ENCODE measurements at places on chromosomes 12 and 14.

DNA sequence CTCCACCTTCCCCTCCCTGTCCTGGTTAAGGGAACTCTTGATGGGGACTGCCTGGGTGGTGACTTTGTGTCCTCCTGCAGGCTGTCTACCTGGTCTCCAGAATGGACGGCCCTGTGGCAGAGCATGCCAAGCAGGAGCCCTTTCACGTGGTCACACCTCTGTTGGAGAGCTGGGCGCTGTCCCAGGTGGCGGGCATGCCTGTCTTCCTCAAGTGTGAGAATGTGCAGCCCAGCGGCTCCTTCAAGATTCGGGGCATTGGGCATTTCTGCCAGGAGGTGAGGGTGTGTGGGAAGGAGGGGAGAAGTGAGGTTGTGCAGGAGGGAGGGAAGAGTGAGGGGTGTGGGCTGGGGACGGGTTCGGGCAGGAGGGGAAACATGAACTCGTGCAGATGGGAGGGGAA is 5.7 kb downstream of the SDSL start:
- no peak for DNase-seq

- DNase-seq, result no peak
These were observed 51.0 kb downstream of the NFKBIA start for GRCh38 chr14:35353409-35354172.

GRCh38 chr12:105539735-105540134 is 209.2 kb downstream of the C12orf75 start:
- no peak for DNase-seq

GRCh38 chr12:102971227-102971626 is 13.8 kb downstream of the ASCL1 start:
- no peak for DNase-seq

DNA sequence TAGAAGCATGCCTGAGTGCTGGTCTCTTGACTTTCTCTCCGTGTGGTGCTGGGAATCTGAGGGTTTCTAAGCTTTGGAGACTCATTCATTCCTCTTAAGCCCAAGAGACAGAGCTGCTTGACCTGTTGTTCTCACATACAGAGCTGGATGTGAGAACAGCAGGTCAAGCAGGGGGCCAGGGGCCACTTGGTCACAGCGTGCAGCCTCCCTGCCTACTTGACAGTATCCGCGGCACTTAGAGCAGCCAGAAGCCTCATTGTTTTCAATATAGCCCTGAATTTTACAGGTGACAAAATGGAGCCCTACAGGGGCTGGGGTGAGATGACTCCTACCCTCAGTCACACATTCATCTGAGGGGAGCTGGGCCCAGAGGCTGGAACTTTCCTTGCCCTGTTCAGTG is 88.9 kb downstream of the ESRRB start:
- DNase-seq, result no peak

DNA sequence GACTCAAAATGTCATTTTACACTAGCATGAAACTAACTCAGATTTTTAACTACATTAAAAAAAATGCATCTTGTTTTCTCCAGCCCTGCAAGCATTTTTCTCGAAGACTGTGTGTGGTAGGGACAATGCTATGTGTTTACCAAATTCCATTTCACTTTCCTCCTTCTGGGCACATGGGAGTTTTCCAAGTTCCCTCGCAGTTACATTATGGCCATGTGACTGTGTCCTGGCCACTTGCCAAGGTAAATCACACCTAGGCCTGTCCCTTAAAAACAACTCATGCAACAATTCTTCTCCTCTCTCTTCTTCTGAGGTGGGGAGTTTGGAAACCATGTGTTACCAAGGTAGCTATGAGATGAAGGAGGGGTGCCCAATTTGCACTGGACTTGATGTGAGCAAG is 108.7 kb downstream of the SYT10 start:
- no peak for DNase-seq

DNA sequence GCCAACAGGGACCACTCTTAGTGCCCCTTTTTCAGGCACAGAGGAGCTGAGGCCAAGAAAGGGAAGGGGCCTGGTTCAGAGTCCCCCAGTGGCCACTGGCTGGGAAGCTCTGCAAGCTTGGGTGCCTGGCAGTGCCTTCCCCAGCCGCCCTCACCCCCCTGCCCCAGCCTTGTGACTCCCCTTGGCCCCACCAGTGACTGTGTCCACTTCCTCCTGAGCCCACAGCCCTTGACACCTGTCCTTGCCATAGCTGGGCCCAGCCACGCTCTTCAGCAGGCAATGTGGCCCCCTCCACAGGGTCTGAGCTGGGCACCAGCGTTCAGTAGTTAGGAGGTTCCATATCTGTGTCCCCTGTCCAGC is 19.0 kb upstream of the C14orf180 start:
- DNase-seq, result no peak

DNA sequence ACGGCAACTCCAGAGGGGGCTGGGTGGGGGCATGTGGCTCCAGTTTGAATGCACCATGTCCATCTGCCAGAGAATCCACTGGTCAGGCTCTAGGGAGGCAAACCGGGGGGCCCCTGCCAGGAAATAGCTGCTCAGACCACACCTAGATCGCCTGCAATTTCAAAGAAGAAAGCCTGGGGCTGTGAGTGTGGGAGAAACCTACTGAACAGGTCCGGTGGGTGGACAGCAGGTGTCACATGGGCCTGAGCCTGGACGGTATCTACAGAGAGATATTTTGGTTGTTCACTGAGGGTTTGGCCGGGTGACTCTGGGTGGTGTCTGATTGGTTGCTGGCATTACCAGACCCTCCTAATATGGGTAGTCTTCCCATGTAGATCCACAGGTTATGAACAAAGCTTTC is 32.0 kb downstream of the DAO start:
- DNase-seq, result no peak

- no peak for DNase-seq
These were observed 420.3 kb downstream of the CCDC91 start for GRCh38 chr12:28610401-28611114.

- no peak for DNase-seq
These were observed 94.9 kb downstream of the SOX5 start for GRCh38 chr12:23854598-23854997.

DNA sequence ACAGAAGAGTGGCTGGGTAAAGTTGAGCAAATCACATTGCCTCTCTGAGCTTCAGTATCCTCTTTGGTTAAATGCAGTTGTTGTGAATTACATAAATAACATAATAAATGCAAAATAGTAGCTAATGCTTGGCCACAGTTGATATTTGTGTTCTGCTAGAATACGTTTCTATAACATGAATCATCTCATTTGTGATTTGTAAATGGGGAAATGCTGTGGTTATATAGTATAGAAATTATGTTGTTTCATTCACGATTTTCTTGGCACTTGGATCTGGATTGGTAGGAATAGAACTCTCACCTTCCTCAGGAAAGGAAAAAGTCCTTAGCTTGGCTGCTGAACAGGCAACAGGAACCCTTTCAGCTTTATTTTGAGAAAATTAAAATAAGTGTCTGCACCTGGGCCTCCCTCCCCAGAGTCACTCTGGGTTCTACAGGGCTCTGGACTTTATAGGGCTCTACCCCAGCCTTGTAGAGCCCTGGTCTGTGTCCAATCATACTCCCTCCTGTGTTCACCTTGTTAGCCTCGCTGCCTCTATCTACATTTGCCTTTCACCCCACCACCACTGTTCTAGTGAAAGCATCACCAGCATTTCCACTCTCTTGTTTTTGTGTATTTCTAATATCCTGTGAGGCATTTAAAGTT is 107.7 kb upstream of the BCAT1 start:
- DNase-seq, result no peak

- DNase-seq, result no peak
These were observed 5.0 kb downstream of the SLC39A5 start for GRCh38 chr12:56234746-56235436.

GRCh38 chr14:91496790-91497189 is 13.3 kb downstream of the PPP4R3A start:
- no peak for DNase-seq

GRCh38 chr12:72246370-72246769 is 25.8 kb upstream of the TRHDE start:
- DNase-seq, result no peak

DNA sequence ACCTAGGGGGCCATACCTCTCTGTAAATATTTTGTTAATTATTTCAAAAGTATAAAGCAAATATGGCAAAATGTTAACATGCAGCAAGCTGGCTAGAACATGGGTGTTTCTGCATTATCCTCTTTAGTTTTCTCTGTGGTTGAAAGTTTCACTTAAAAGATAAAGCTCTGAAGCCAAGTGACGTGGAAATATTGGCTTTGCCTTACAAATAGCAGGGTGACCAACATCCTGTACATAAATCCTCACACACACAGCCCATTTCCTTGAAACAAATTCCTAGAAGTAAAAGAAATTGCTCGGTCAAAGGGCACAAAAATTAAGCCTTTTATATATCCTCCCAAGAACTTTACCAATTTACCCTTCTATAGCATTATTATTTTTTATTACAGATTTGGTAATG is 10.6 kb upstream of the VWF start:
- DNase-seq, result no peak

DNA sequence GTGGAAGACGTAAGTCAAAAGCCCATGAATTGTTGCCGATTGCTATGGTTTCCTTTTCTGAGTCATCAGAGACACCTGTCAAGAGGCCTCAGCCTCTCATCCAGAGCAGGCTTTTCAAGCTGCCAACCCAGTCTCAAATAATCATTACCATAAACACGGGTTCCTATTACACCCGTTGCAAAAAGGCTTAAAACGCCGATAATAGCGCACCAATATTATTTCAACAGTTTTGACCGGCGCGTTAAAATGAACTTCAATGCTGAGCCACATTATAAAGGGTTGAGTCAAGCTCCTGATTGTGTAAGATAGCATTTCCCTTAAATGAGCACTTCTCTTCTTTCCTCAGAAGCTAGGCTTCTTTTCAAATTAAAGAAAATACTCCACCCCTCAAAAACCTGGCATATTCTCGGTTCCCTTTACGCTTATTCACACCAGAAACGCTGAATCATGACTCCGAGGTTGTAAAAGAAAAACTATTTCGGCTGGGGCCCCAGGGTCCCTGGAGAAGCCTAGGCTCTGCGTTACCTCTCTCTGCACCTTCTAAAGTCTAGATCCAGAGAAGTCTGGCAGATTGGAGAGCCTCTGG is 1.4 kb downstream of the TMTC1 start:
- peak; percentile 20 for DNase-seq

DNA sequence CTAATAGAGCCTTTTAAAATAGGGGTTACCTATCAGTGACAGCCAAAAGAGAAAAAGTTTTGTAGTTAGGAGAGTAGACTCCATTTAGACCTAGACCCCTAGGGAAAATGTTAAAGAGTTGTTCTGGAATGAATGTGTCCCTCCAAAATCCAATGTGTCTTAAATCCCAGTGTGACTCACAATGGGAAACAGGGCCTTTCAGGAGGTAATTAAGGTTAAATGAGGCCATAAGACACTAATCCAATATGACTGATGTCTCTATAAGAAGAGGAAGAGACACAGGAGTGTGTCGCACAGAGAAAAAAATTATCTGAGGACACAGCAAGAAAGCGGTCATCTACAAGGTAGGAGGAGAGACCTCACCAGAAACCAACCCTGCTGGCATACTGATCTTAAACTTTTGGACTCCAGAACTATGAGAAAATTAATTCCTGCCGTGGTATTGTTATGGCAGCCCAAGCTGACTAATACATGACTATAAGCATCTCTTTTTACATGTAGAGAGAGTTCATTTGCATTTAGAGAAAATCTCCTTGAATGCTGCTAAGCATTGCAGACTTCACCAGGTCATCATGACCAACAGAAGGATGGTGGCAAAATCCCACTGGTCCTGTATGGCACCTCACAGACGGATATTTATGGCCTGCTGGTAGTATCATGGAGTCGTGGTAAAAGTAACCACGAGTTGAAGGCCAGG is 259.6 kb upstream of the TMTC1 start:
- DNase-seq, result no peak

GRCh38 chr14:61041704-61042103 is 60.7 kb downstream of the SLC38A6 start:
- no peak for DNase-seq

DNA sequence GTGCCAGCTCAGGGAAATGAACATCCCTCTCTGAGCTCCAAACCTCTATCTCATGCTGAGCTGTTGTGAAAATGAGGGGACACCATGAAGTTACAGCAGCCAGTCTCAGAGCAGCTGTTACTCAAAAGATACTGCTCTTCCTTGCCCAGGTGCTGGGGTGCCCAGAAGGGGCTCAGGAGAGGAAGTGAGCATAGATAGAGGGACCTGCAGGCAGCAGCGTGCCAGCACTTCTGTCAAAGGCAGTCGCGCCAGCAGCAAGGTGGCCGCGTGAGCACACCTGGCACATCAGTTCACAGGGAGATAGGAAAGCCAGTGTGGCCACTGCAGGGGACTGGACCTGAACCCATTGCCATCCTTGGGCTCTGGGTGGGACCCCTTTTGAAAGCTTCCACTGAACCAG is 27.8 kb downstream of the C14orf132 start:
- DNase-seq, result no peak

GRCh38 chr12:30679241-30679640 is 16.4 kb downstream of the IPO8 start:
- DNase-seq, result no peak

DNA sequence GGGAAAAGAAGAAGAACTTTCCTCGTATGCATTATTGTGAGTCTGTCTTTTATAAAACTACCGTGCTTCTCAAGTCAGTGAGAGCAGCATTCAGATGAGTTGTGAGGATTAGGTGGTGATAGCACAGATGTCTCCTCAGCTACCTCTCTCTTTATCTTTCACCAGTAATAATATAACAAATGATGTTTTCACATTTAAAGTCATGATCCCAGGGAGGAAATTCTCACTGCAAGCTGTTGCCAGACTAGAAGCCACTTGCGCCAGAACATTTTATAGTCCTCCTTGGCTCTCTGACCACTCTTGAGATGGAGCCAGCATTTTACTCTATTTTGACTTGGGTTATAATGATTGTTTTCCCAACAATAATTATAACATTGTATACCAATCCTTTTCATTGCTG is 443.1 kb downstream of the AEBP2 start:
- no peak for DNase-seq

DNA sequence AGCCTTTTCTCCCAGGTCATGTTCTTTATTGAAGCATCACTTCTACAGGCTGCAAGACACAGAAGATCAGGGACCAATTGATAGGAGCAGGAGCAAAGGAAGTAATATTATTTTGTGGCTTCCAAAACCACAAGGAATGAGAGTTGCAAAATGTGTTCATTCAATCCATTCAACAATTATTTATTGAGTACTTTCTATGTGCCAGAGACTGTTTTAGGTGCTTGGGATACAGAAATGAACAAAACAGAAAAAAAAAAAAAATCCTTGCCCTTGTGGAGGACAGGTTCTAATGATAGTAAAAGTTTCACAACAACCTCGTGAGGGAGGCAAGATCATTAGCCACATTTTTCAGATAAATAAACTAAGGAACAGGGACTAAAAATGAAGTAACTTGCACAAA is 20.1 kb upstream of the DACT1 start:
- DNase-seq, result no peak

Measured in NCI-H2107 (cell line).